GM12865 (cell line): ENCODE measurements at places on chromosomes 3 and 15.

DNA sequence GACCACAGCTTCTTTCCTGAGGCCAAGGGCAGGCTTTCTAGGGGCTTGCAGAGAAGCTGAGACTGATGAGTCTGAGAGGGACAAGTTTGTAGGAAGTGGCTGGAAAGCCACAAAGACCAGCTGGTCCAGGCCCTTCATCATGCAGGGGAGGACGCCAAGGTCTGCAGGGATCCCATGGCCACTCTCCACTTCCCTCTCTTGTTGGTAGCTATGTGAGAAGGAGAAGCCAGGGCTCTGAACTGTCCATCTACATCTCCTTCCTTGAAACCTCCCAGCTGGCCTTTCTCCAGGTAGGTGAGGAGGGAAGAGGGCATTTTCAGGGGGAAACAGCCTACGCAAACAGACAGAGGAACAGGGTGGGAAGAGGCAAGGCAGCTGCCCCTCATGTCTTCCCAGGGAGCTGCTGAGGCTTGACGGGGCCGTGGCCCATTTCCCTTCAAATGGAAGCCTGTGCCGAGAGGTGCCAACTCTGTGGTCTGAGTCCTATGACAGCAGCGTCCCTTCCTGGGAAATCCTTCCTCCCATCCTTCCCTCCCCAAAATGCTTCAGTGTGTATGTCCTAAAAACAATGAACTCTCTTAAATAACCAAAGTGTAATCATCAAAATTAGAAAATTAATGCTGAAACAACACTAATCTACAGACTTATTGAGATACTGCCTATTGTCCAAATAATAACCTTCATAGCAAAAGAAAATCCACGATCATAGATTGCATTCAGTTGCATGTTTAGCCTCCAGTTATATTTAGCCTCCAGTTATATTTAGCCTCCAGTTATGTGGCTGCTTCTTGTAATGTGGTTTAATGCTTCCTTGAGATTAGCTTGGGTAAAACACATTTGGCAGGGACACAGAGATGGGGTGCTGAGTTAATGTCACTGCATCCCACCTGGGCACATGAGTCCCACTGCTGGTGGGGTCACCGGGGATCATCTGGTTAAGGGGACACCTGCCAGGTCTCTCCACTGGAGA, 36.0 kb downstream of the GNB5 start:
- no peak for DNase-seq

GRCh38 chr3:33789183-33789954, 9.1 kb upstream of the PDCD6IP start:
- DNase-seq: no peak

DNA sequence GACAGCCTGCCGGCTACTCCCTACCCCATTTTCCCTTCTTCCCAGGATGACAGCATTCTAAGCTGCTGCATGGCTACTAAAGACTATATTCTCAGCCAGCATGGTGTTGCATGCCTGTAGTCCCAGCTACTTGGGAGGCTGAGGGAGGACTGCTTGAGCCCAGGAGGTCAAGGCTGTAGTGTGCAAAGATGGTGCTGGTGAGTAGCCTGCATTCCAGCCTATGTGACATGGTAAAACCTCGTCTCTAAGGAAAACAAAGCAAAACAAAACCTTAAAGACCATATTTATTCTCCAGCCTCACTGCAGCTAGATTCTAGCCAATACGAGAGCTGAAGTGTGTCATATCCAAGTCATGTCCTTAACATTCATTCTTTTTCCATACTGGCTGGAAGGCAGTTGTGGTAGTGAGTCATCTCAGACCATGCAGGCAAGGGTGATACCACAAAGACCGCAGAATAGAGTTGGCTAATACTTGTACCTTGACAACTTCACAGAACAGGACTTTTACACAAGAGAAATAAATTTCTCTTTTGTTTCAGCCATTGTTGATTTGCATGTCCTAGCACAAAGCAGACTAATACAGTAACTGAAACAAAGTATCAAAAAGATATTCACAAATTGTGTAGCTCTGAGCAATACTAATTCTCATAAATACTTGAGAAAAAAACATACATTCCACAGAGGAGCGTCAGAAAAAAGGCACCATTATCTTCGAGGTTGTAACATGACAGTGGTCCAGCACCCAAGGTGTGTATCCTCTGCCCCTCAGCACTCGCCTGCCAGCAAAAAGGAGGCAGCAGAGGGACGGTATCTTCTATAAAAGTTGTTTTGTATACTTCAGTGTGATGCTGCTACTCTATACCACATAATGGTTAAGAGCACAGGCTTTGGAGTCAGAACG, 14.8 kb downstream of the PBRM1 start:
- DNase-seq: peak; percentile 82

- no peak for DNase-seq
These were observed 297.6 kb upstream of the C2CD4B start for GRCh38 chr15:62462721-62463120.

- no peak for DNase-seq
These were observed 53.4 kb downstream of the RPL39L start for GRCh38 chr3:187085933-187086332.

DNA sequence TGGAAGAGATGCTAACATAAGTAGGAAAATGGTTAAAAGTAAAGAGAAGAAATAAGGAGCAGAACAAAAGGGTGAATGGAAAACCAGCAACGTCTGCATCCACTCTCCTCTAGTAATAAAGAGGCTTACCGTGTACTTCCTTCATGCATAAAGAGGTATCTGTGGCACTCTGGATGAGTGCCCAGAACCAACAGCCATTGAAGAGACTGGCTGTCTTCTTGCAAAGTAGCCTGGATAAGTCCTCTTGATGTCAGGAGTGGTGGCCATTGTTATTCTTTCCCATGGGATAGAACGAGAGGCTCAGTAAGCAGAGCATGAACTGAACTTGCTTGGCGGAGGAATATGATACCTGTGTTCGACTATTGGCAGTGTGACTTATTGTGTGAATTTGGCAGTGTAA, 186.2 kb upstream of the RASGRP1 start:
- no peak for DNase-seq

- DNase-seq: no peak
These were observed 7.1 kb downstream of the KCNH8 start for GRCh38 chr3:19155375-19155774.

DNA sequence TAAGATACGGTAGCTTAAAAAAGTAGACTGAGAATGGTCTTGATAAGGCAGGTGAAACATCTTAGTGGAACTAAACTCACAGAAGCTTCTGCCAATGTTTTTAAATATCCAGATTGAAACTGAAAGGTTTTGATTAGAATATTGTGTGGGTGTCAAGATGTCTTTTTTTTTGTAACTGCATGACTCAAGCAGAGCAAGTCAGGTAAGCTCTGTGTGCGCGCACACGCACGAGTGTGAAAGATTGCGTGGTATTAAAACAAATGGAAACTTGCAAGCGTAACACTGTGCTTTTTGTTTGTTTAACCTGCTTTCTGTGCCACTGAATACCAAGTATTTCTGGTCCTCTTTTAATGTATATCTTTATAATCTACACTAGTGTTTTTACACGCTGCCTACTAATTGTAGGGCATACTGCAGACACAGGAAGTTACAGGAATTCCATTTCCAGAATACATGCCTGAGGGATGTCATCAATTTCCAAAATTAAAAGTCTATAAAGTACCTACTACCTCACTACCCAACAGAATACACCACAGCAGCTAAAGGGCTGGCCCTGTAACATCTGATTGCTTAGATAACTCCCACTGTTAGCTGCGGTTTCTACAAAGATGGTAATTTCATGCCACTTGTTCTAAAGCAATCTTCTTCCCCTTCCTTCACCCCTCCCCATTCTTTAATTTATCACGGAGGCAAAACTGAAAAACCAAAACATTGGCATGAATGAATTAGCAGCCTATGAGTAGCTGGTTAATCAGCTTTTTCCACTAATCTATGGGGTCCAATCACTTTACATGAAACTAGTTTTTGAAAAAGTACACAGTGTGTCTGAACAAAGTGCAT, 472.8 kb downstream of the SHQ1 start:
- peak; percentile 11 for DNase-seq

DNA sequence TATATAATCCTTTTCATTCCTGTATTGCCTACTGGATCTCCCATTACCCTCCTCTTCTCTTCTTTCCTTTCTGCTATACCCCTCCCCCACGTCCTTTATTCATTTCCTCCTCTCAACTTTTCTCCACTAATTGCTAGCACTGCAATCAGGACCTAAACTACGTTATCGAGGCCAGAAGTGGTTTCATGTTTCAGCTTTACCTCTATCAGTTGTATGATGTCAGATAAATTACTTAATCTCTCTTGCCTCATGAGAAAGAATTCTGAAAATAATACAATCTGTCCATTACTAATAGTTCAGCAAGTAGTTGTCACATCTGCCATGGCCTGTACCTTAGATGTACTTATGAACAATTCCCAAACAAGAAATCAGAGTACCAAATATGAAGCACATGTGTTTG, 10.6 kb downstream of the POPDC2 start:
- DNase-seq: no peak

DNA sequence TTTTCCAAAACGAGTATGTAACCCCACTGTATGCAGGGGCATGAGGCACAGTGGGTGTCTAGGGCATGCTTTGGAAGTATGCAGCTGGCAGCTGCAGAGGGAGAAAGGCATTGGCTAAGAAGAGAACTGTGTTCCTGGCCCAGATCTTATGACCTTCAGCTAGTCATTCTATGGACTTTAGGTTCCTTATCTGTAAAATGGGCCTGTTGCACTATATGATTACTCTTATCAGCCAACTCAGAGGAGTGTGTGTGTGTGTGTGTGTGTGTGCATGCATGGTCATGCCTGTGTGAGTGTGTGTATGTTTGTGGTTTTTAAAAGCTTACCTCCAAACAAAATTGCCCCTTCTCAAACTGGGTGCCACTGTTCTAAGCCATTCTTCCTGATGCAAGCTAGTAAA, 27.4 kb upstream of the CHST2 start:
- DNase-seq: no peak

- DNase-seq: no peak
These were observed 159.2 kb downstream of the XXYLT1 start for GRCh38 chr3:195111766-195112165.

GRCh38 chr3:45947361-45947760, 4.1 kb downstream of the CXCR6 start:
- no peak for DNase-seq

GRCh38 chr3:132904-133303, 63.7 kb upstream of the CHL1 start:
- DNase-seq: no peak

DNA sequence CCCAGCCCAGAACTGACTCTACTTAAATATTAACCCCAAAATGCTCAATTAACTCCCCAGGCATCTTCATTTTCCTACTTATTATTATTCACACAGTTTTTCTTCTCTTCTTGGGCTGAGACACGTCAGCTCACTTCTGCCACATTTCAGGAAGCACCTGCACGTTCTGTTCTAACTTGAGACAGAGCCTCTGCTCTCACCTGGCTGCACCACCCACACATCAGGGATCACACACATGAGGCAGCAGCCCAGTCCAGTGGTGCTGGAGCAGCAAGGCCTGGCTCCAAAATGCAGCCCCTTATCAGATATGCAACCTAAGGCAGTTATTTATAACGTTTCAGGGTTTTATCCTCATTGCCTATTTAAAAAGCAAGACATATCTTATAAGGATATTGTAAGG, 127.5 kb downstream of the OSBPL10 start:
- DNase-seq: no peak

DNA sequence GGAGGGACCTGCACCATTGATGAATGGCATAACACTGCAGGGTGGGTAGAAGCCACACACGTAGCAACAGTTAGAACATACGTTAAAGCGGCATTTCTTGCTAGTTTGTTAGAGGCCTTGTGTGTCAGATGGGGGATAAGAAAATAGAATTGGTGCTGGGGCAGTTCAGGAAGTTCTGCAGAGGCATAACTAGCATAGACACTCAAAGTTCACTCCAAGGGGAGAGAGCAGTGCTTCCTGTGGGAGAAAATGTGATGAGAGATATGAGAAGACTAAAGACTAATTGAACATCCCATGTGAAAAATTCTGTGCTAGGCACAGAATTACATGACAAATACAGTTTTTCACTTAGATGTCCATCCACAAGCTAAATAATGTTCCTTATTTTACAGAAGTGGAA, 327.1 kb downstream of the ZNF621 start:
- DNase-seq: no peak

- no peak for DNase-seq
These were observed 304.5 kb upstream of the GPR149 start for GRCh38 chr3:154734468-154734867.

DNA sequence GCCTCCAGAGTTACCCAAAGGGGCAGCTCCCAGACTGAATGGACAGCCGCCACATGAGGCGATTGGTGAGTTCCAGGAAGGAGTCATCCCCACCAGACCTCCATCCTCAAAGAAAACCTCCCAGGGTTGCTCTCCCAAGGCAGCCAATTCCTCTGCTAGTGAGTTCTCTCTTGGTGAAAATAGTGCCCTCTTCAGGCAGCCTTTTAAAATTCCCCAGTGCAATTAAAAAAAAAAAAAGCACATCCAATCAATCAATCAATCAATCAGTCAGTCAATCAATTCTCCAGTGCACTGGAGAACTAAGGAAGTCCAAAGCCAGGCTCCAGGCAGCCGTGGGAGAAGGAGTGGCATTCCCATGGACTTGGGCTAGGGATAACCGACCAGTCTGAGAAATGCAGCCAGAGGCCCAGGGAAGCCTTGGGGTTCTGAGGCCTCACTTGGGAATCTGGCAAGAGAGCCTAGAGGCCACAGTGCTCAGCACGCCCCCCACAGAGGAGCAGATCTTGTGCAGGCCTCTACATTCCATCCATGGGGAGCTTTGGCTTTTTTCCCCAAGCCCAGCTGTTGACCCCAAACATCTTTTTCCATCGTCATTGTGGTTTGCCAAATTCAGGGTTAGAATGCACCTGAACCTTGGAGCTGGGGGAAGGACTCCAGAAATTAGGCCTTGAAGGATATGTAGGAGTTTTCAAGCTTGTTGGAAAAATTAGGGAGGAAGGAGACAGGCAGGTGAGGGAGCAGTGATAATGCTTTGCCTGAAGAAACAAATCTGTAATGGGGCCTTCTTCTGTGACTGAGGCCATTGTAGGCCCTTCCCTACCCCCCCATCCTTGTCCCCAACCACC, 4.8 kb downstream of the PAQR5 start:
- no peak for DNase-seq

DNA sequence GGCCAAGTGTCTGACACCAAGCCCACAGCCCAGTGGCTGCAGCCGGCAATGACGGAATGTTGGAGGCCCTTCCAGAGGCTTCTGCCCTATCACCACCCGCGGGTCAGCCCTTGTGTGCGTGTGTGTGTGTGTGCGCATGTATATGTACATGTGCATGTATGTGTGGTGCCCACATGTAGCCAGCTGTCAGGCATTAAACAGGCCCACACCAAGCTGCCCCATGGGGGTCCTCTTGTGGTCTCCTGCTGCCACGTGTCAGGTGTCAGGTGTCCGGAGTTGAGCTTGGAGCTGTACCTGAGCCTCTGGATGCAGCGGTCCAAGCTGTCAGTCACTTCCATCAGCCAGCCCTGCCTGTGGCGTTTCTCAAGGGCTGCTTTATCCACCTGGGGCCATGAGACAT, 13.9 kb downstream of the UROC1 start:
- DNase-seq: no peak

DNA sequence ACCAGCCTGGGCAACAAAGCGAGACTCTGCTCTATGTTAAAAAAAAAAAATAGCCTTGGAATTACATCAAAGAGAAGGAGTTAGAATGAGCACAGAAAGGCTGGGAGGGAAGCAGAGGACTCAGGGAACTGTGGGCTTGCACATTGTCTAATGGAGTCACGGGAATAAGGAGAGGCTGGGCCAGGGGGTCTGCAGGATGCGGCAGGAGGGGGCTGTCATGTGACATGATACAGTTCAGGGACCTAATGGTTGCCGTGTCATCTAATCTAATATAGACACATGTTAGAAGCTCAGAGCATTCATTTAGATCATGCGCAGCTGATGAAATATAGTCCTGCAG, 32.5 kb downstream of the GRK7 start:
- no peak for DNase-seq
